Stimulated activated CD8-positive, alpha-beta memory T cell treated with anti-CD3 and anti-CD28 coated beads, Interleukin-15, amount 100 ng/mL, for 48 hours (primary cell): ENCODE measurements at places on chromosomes 5 and 9.
A peak's percentile ranks its signal among the peaks of the same experiment; 100 is the strongest.

DNA sequence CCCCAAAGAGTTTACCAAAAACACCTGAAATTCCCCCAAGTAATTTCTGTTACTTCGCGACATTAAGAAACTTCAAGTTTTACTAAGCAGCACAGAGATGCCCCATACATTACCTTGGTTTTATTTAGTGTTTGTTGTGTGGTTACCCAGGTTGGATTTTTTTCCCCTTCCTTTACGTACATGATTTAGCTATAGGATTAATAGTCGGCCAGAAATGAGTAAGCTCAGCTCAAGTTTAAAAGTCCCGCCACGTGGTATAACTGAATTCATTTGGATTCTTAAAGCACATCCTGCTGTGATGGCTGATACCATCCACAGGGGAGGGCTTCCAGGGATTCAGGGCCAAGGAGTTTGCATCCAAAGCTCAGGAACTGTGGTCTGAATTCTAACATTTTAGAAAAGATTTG is 75.9 kb downstream of the DAP start:
- DNase-seq: no peak

- no peak for DNase-seq
Measured at GRCh38 chr5:179668391-179668790, 12.4 kb downstream of the CBY3 start.

DNA sequence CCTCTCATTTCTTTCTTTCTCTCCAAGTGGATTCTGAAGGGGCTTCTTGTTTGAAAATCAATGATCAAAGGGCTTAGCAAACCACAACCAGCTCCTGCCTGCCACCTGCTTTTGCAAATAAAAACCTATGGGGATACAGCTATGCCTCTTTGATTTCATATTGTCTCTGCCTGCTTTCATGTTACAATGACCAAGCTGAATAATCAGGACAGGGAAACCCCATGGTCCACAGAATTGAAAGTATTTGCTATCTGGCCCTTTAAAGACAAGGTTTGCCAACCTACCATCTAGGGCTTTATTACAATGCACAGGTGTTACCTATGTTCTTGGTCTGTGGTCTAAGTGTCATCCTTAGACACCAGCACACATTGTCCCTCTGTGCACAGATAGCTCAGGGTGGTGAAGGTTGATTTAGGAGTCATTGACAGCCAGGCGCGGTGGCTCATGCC is 28.8 kb upstream of the PLIN2 start:
- DNase-seq: no peak

DNA sequence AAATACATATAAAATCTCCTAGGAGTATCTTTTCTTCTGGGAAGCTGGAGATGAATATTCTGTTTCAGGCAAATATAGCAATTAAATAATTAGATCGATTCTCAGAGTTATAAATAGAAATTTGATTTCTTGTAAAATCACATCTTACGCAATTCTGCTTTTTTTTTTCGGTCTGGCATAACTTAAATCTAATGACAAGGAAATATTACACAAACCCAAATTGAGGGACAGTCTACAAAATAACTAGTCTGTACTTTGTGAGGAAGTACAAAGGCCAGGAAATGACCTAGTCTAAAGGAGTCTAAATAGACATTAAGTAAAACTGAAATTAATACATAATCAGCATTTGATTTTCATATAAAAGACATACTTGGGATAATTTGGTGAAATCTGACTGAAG is 133.3 kb downstream of the KIAA0825 start:
- DNase-seq: no peak

DNA sequence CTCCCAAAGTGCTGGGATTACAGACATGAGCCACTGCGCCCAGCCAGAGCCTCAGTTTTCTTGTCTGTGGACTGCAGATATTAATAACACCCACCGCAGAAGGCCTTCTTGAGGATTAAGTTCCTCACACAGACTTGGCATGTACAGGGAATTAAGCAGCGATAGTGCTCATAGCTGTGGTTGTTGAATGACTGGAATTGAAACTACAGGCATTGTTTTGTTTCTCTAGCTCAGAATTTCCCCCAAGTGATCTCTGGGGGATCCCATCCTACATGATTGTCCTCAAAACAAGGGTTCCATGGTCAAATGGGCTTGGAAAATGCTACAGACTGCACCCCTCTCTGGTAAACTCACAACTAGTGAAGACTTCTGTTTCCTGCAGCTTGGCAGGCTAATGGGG is 44.2 kb upstream of the TDRD7 start:
- DNase-seq: no peak

GRCh38 chr5:50666261-50667022 is at the start of gene PARP8:
PARP8 (plus strand) TSS chr5:50666637; CDS start chr5:50667096, 459 bp downstream.
- peak; percentile 19 for DNase-seq

GRCh38 chr5:134053314-134053839 is 48.6 kb upstream of the VDAC1 start:
- no peak for DNase-seq

DNA sequence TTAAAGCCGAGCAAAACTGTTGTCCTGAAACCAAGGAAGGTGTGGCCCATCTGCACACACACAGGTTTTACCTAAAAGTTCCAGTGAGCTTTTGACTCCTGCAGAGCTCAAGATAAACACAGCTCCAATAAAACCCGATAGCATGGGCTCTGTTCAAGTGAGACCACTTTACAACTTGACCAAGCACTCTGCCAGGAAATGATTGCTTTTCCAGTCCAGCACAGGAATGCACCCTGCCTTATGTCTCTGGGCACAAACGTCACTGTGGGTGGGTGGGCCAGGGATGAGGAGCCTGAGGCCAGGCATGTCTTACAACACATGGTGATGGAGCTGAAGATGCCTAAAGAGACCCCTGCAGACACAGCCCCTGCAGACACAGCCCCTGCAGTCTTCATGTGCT is 115.3 kb downstream of the ROR2 start:
- DNase-seq: no peak

- DNase-seq: no peak
Measured at GRCh38 chr5:35285011-35285410, 54.7 kb upstream of the PRLR start.

DNA sequence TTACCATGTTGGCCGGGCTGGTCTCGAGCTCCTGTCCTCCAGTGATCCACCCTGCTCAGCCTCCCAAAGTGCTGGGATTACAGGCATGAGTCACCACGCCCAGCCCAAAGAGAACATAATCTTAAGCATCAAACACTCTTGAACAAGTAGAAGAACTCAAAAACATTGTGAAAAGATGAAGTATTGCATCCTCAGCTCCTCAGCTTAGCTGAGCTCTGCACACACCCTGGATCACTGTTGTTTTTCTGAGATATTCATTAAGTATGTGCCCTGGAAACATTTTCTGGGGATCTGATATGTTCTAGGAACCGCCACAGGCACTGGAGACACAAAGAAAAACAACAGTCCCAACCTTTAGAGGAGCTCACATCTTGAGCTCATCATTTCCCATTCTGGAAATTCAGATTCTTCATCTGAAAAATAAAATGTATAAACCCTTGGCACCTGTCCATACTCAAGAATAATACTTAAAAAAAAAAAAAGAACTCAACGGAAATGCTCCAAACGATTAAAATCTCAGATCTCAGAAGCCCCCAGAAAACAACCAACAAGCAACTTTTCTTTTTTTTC is 62.2 kb upstream of the ZNF462 start:
- no peak for DNase-seq

DNA sequence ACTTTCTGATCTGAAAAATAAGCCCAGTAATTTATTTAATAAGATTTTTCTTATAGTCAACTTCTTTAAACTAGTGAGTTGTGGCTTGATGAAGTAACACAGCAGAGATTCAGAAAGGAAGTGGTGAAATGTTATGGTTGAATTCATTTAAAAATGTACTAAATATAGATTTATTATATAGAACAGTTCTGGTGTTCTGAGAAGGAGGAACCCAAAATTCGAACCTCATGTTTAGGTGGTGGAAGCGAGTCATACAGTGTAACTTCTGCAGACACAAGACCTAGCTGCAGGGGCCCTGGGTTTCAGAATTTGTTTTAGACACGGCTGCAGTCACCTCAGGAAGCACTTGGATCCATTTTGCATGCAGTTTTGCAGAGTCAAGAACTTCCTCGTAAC is 188.2 kb downstream of the TRIO start:
- no peak for DNase-seq

DNA sequence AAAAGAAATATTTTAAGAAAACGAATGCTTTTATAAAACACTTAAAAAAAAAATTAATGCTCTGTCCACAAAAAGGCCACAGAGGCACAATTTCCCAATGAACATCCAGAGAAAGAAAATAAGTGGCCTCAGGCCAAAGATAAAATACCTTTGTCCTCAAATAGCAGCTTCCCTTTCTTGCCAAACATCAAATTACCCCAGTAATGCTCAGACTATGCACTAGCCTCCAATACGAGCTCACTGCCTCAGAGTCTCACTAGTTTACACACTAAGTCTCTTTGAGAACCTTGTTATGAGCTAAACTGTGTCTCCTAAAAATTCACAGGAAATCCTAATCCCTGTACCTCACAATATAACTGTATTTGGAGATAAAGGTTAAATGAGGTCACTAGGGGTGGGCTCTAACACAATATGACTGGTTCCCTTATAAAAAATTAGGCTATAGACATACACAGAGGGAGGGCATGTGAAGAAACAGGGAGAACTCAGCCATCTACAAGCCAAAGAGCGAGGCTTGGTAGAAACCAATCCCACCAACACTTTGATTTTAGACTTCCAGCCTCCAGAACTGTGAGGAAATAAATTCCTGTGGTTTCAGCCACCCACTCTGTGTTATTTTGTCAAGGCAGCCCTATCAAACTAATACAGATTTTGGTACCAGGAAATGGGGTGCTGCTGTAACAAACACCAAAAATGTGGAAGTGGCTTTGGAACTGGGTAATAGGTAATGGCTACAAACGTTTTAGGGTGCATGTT is 4.4 kb downstream of the MPDZ start:
- DNase-seq: no peak

DNA sequence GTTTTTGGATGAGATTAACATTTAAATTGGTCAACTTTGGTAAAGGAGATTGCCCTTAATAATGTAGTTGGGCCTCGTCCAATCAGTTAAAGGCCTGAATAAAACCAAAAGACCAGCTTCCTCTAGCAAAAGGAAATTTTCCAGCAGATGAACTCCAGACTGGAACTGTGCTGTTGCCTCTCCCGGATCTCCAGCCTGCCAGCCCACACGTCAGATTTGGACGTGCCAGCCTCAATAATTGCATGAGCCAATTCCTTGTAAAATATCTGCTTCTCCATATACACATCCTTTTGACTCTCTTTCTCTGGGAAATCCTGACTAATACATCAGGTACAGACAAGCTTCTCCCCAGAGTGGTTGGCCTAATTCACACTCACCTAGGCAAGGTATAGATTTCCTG is 175.8 kb upstream of the ADCY2 start:
- DNase-seq: no peak

- DNase-seq: no peak
Measured at GRCh38 chr5:114473541-114473940, 111.7 kb downstream of the KCNN2 start.
